Activated CD4-positive, CD25-positive, alpha-beta regulatory T cell treated with anti-CD3 and anti-CD28 coated beads, Interleukin-2, amount 50 U/mL, for 72 hours (primary cell): ENCODE measurements at places on chromosomes 5 and 9.

DNA sequence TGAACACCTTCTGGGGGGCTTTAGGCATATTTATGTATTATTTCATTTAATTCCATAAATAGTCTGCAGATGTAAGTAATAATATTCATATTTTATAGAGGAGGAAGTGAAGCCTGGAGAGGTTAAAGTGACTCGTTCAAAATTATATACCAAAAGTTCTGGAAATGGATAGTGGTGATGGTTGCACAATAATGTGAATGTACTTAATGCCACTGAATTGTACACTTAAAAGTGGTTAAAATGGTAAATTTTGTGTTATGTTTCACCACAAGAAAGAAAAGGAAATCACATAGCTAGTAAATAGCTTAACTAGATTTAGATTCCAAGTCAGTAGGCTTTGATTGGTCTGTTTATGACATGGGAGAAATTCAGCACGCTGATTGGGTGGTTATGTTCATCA lies 13.0 kb upstream of the TMEFF1 start:
- no peak for DNase-seq

- no peak for DNase-seq
Observed at GRCh38 chr5:123987956-123988355, 476.0 kb downstream of the CSNK1G3 start.

DNA sequence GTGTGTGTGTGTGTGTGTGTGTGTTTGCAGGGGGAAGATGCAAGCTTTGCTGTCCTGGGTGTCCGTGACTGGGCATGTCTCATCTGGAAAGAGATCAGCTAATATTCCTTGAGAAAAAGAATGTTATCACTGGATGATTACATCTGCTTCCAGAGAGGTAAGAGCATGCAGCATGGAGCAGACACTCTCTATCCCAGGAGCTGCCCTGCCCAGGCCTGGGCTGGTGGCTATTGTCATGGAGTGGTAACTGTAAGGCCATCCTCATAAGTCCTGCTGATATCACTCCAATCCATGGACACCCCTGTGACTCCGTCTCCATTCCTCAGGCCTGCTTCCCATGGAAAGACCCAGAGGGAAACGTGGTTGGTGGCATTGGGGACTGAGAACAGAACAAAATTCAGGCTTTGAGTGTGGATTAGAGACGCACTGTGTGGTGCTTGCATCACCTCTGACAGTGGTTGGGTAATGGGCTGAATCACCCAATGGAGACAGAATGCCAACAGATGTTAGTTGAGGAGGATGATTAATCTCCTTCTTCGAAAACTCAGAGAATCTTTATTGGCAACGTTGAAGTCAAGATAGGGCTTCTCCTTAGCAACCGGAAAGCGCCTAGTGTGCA lies 52.0 kb upstream of the KCNIP1 start:
- DNase-seq: no peak

GRCh38 chr5:141866096-141866495 lies 12.1 kb downstream of the PCDH1 start:
- DNase-seq: no peak

GRCh38 chr9:91834740-91835139 lies 115.3 kb downstream of the ROR2 start:
- no peak for DNase-seq

GRCh38 chr9:21465859-21466518 lies 16.1 kb downstream of the IFNE start:
- DNase-seq: no peak

DNA sequence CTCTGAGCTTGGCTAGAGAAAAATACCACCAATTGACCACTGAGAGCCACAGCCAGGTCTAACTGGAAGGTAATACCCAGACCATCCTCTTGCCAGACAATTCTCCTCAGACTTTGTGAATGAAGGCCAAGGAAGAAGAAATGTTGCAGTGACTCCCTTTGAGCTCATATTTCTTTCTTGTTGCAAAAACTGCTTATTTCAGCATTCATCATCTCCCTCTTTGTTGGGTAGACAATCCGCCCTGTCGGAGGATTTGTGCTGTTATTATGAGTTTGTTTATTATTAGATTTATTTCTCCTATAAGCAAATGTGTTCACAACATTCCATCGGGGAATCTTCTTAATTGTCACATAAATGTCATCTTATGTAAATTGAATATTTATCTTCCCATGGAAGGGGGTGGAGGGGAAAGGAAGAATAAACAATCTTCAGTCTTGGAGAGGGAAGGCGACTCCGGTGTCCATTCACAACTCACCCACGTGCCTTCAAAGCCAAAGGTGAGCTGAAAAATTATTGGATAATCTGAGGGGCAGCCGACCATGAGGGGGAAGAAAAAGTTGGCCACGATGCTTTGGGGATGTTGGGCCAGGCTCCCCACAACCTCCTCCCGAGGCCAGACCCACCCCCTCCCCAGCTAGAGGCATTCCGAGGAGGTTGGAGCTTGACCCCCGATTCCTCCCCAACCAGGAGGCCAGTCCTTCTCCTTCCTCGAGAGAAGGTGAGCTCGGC lies 1.8 kb upstream of the JADE2 start:
- DNase-seq: no peak

GRCh38 chr9:8282535-8282934 lies 483.0 kb upstream of the DMAC1 start:
- DNase-seq: no peak

DNA sequence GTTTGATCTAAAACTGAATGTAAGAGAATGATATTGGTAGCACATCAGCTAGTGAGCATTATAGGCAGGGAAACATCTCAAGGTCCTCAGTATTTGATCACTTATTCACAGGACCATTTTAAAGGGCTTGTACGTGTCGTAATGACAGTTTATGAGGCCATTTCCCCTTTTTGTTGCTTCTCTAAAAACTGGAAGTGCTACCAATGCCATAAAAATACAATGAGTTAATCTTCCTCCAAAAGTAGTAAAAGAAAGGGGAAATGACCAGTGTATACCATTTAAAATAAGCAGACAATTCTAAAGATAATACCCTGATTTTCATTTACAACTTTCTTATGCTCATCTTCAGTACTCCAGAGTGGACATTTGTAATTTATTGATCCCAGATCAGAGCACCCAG lies 285.8 kb upstream of the PCSK5 start:
- DNase-seq: no peak

DNA sequence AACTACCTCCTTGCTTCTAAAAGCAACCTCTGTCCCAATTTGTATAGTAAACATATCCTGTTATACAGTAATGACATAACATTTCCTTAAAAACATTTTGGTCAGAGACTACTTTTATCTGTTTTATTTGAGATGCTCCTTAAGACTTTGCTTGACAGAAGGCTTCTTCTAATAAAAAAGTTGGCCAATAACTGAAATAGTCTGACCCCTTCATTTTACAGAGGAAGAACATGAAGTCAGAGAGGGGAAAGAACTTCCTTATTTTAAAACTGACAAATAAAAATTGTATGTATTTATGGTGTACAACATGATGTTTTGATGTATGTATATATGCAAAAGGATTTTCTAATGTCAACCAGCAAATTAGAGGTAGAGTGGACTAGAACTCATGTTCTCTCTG lies 35.8 kb upstream of the SPARC start:
- DNase-seq: no peak

- no peak for DNase-seq
Observed at GRCh38 chr9:17824191-17824590, 245.3 kb downstream of the SH3GL2 start.

DNA sequence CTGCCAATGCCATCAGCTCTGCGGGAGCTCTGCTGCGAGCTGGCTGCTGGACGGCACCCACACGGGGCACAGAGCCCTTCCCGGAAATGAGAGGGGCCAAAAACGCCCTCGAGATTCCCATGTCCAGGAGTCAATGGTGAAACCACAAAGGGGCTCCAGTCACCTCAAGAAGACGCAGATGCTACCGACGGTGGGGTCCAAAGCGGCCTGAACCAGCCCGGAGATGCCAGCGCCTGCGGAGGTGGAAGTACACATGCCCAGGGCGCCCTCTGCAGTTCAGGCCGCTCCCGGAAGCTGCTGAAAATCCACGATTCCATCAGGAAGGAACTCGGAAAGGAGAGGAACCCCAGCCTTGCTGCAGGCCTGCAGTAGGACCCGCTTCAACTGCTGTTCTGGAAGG lies 82.4 kb upstream of the SELENOP start:
- no peak for DNase-seq

- no peak for DNase-seq
Observed at GRCh38 chr5:73394610-73395009, 54.0 kb downstream of the FOXD1 start.

DNA sequence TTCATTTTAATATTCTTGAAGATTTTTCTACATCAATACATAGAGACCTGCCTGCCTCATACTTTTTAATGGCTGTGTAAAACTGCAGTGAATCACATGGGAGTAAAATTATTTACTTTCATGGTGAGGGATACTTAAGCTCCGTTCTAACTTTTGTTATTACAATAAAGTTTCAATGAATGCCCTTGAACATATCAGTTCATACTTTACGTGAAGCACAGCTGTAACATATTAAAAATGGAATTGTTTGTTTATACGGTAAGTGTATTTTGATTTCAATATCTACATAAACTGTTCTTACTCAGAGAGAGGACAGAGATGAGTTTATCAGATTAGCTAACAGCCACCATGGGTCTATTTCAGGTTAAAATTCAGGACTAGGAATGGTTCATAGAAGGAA lies 155.1 kb downstream of the NR3C1 start:
- DNase-seq: no peak

DNA sequence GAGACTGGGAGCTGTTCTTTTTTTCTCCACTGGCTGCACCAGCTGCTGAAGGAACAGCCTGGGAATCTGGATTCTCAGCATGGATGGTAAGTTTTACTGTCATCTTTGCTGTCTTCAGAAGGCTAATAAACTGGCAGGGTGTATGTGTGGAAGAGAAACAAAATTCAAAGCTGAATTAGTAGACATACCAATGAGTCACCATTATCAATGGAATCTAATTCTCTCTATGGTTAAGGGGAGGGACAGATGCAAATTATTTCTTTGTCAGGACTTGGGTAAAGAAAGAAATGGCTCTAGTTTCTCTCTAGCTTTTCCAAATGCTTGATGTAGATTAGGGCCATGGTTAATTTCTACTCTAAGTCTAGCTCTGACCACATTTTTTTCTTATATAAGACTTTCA lies 154.2 kb downstream of the MPDZ start:
- no peak for DNase-seq

- no peak for DNase-seq
Observed at GRCh38 chr5:132024789-132025402, 13.4 kb upstream of the ACSL6 start.

DNA sequence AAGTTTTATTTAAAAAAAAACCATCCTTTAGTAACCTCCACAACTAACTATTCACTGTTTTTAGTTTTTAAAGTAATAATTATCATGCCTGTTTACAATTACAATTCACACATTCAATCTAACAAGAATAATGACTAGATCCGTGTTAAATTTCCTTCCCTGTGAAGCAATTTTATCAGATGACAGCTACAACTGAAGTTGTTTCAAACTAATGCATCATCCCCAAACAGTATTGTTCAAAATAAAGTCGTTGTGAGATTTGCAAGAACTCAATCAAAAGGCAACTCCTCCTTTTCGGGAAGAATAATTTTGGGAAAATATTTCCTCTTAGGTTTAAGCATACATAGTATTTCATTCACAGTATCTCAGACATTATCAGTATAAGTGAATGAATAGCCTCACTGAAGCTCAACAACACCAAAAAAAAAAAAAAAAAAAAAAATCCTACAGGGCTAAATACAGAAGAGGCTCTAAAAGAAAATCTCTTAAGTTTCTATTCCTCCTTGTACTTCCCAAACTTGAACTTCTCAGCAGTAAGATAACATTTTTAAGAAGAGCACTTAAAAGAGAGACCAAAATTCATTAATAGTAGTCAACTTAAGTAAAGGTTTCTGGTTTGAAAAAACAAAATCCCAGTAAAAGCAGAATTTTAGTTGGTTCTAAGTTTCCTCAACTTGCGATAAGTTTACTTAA lies 9.4 kb downstream of the C9orf72 start:
- DNase-seq: no peak

GRCh38 chr9:70064496-70064895 lies 20.8 kb downstream of the MAMDC2 start:
- no peak for DNase-seq

DNA sequence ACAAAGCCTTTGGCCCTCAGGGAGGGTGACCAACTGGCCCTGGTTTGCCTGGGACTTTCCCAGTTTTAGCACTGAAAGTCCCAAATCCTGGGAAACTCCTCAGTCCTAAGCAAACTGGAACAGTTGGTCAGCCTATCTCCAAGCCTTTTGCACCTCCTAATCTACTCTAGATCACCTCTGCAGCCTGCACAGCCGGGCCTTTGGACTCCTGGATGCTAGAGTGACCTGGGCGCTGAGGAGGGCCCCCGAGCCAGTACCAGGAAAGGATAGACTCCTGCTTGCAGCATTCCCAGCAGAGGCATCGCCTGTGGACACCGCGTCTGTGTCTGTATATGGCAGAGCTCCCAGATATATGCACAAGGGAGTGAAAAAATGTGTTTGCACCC lies 15.1 kb downstream of the IRF1 start:
- no peak for DNase-seq

DNA sequence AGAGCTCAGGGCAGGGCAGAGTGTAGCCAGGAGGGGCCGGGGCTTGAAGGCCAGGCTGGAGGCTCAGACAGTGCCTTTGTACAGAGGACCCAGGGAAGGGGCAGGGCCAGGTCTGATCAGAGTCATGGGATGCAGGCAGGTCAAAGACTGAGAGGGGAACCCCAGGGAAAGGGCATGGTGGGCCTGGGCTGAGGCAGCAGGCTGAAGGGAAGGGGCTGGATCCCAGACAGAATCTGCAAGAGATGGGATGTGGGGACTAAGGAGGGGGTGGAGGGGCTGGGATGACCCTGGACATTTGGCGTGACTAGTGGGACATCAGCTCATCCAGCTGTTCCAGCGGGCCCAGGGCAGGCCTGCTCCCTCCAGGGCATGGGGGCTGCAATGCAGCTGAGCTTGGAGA lies 15.5 kb upstream of the MRNIP start:
- no peak for DNase-seq

DNA sequence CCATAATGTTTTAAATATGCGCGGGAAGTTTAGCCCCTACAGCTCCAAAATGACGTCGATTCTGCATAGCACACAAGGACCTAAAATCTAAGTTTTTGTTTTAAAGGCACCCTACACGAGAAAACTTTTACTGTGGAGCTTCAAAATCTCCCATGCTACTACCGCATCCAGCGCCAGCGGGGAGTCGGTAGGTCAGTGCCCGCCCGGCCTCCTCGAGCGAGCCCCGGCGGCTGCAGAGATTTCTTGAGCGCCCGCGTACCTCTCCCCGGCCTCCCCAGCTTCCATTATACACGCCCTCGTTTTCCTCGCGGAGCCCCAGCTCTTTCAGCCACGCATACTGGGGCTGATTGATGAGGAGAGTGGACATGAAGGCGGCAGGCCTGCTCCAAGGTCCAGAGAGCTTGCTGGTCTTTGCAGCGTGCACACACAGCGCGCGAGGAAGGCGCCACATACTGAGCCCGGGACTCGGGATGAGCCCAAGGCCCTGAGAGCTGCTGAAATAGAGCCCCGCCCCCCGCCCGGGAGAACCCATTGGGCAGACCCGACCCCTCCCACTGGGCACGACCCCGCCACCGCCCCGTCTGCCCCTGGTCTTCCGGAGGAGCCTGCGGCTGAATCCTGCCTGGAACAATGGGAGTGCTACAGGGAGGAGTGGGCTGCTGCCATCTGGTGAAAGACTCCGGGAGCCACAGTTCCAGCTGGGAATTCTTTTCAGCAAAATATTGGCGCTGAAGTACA lies at the start of gene ALDH7A1:
Gene ALDH7A1, minus strand, starts transcription at position 472 of the 738 bp plus-strand sequence. Its CDS starts 21 bp downstream, at position 451.
- no peak for DNase-seq
